ENCODE measurements at places on chromosomes 11 and 22. TPM values are rescaled to one million over a fixed set of nuclear protein-coding genes. Genes with fewer than 3 reads are reported as not detected.

MAJIN gene
- not detected for total RNA-seq

DEUP1 gene
- not detected for total RNA-seq

PATE2 gene
- total RNA-seq = not detected

LRRN4CL gene
- total RNA-seq = 11.7 TPM

CALCA gene
- not detected for total RNA-seq

C11orf42 gene
- total RNA-seq = not detected

SLN gene
- total RNA-seq = not detected

PRAME gene
- not detected for total RNA-seq

GTPBP1 gene
- total RNA-seq = 26.4 TPM

WNT11 gene
- total RNA-seq = 1.1 TPM

PVALB gene
- not detected for total RNA-seq

SLC22A6 gene
- not detected for total RNA-seq

CRYBB3 gene
- not detected for total RNA-seq

SCGB1A1 gene
- not detected for total RNA-seq

SSTR3 gene
- 0.09 TPM for total RNA-seq

ARHGAP20 gene
- total RNA-seq = 6.7 TPM

EIF1AD gene
- total RNA-seq = 29.0 TPM

SYT9 gene
- total RNA-seq = not detected

SPTBN2 gene
- total RNA-seq = 0.43 TPM

MS4A3 gene
- total RNA-seq = not detected

KCNA4 gene
- total RNA-seq = not detected

Data from smooth muscle cell of bladder (primary cell).